CD4-positive, alpha-beta memory T cell (primary cell): ENCODE measurements at places on chromosomes 2 and 18. TPM values are rescaled to one million over a fixed set of nuclear protein-coding genes. Genes with fewer than 3 reads are reported as not detected.
A peak's percentile ranks its signal among the peaks of the same experiment; 100 is the strongest.

GRCh38 chr2:27960237-27960912 is 69.8 kb downstream of the BABAM2 start:
- peaks cover 54% of the 10 kb centered on the region for H3K4me1 ChIP-seq
- no peaks in the 10 kb centered on the region for H3K36me3 ChIP-seq
- peak; percentile 45 for DNase-seq
- H3K4me3 ChIP-seq = no peak overlapping the region
- no peak overlapping the region for H3K27ac ChIP-seq
- no peaks in the 10 kb centered on the region for H3K27me3 ChIP-seq

The CFC1 gene
- not detected for total RNA-seq

GRCh38 chr2:221372159-221372884 is 199.8 kb downstream of the EPHA4 start:
- H3K4me1 ChIP-seq = no peaks in the 10 kb centered on the region
- no peak overlapping the region for H3K27ac ChIP-seq
- H3K36me3 ChIP-seq = no peaks in the 10 kb centered on the region
- no peak overlapping the region for H3K4me3 ChIP-seq
- H3K27me3 ChIP-seq = no peaks in the 10 kb centered on the region

- H3K27me3 ChIP-seq = no peaks in the 10 kb centered on the region
- DNase-seq = no peak
- no peaks in the 10 kb centered on the region for H3K36me3 ChIP-seq
These were observed 153.6 kb downstream of the TDRD15 start for GRCh38 chr2:21277068-21278056.

The HOXD12 gene
- total RNA-seq = not detected

The VSNL1 gene
- not detected for total RNA-seq

DNA sequence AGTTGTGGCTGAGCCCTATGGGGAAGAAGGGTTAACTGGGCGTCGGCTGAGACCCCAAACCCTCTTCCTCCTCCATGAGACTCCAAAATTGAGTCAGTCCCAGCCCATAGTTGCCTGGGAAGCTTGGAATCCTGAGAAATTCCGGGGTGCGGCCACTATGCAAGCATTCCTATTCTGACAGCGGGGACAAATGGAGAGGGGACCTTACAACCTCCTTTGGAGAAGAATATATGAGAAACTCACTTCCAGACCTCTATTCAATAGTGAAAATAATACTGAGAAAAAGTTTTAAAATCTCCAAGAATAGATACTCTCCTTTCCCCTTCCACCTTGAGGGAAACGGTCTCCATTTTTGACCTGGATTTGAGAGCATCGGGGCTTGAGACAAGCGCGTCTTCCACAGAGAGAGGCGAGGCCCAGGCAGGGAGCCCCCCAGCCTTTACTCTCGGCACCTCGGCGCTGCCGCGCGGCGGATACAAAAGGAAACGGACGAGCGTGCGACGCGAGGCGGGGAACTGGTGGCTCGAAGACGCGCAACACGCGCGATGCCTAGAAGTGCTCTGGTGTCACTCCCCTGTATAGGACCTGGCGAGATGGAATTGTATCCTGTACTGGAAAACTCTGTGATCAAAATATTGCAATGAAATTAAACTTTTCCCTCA is 11.1 kb downstream of the NR4A2 start:
- peak overlapping the region; percentile 28 for H3K4me3 ChIP-seq
- no peaks in the 10 kb centered on the region for H3K36me3 ChIP-seq
- peak; percentile 40 for DNase-seq
- peaks cover 36% of the 10 kb centered on the region for H3K27me3 ChIP-seq
- H3K4me1 ChIP-seq = peaks cover 36% of the 10 kb centered on the region

- no peaks in the 10 kb centered on the region for H3K36me3 ChIP-seq
- H3K4me1 ChIP-seq = no peaks in the 10 kb centered on the region
- H3K4me3 ChIP-seq = no peak overlapping the region
- no peak for DNase-seq
- no peaks in the 10 kb centered on the region for H3K27me3 ChIP-seq
- H3K27ac ChIP-seq = no peak overlapping the region
These were observed 66.1 kb downstream of the CHN1 start for GRCh38 chr2:174939046-174939445.

GRCh38 chr18:62329691-62330454 is 4.8 kb downstream of the TNFRSF11A start:
- no peak overlapping the region for H3K4me3 ChIP-seq
- H3K4me1 ChIP-seq = peaks cover 14% of the 10 kb centered on the region
- H3K27ac ChIP-seq = no peak overlapping the region
- no peaks in the 10 kb centered on the region for H3K36me3 ChIP-seq
- DNase-seq = peak; percentile 9
- peaks cover 30% of the 10 kb centered on the region for H3K27me3 ChIP-seq

GRCh38 chr2:78290581-78291214 is 734.8 kb upstream of the REG3G start:
- no peak overlapping the region for H3K4me3 ChIP-seq
- no peaks in the 10 kb centered on the region for H3K36me3 ChIP-seq
- H3K27ac ChIP-seq = no peak overlapping the region

GRCh38 chr18:48607056-48607984 is 68.5 kb downstream of the CTIF start:
- no peak overlapping the region for H3K27ac ChIP-seq
- no peaks in the 10 kb centered on the region for H3K36me3 ChIP-seq
- no peak for DNase-seq
- no peaks in the 10 kb centered on the region for H3K27me3 ChIP-seq
- H3K4me1 ChIP-seq = no peaks in the 10 kb centered on the region

GRCh38 chr2:20796374-20796791 is 26.5 kb downstream of the LDAH start:
- no peaks in the 10 kb centered on the region for H3K4me1 ChIP-seq
- H3K27ac ChIP-seq = no peak overlapping the region
- no peaks in the 10 kb centered on the region for H3K27me3 ChIP-seq
- H3K36me3 ChIP-seq = no peaks in the 10 kb centered on the region

DNA sequence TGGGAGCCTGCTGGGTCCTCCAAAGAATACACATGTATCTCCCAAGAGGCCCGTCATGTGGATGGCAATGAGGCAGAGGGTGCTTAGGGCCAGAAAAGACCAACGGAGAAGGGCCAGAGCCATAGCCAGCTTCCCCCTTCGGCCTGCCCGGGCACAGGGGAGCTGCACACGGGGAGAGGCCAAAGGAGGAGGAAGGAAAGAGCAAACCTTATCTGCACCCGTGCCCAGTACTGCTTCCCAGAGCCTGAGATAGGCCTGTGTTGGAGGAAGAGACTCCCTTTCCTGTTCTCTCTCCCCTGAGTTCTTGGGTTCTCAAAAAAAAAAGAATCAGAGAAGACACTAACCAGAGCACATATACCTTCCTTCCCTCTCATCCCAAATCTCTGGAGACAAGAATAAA is 250.3 kb downstream of the ANAPC1 start:
- DNase-seq = no peak
- H3K27me3 ChIP-seq = no peaks in the 10 kb centered on the region
- H3K27ac ChIP-seq = no peak overlapping the region
- no peaks in the 10 kb centered on the region for H3K36me3 ChIP-seq
- peaks cover 10% of the 10 kb centered on the region for H3K4me1 ChIP-seq

DNA sequence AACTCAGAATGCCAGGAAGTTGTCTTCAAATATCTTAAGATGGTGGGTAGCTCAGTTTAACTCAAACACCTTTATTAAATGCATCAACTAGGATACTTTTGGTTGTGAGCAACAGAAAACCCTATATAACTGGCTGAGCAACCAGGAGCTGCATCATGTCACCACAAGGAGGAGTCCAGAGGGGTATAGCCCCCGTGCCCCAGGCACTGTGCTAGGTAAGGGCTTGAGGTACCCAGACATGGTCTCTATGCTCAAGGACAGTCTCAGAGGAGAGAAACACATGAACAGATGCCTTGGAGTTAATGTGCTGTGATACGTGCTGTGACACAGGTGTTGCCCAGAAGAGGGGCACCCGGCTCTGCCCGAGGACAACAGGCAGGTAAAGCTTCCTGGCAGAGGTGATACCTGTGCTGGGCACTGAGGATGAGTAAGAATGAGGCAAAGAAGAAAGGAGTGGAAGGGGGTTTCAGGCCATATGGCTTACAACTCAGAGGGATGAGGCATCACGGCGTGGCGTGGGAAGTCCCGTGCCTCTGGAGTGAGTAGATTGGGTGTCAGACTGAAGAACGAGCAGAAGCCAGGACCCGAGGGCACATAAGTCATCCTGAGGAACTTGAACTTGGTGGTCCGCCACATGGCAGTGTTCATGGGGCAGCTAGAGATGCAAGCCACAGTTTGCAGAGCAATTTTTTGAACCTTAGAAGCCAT is 32.0 kb upstream of the CAB39 start:
- H3K27me3 ChIP-seq = no peaks in the 10 kb centered on the region
- H3K4me1 ChIP-seq = peaks cover 12% of the 10 kb centered on the region
- H3K27ac ChIP-seq = no peak overlapping the region
- H3K36me3 ChIP-seq = no peaks in the 10 kb centered on the region

DNA sequence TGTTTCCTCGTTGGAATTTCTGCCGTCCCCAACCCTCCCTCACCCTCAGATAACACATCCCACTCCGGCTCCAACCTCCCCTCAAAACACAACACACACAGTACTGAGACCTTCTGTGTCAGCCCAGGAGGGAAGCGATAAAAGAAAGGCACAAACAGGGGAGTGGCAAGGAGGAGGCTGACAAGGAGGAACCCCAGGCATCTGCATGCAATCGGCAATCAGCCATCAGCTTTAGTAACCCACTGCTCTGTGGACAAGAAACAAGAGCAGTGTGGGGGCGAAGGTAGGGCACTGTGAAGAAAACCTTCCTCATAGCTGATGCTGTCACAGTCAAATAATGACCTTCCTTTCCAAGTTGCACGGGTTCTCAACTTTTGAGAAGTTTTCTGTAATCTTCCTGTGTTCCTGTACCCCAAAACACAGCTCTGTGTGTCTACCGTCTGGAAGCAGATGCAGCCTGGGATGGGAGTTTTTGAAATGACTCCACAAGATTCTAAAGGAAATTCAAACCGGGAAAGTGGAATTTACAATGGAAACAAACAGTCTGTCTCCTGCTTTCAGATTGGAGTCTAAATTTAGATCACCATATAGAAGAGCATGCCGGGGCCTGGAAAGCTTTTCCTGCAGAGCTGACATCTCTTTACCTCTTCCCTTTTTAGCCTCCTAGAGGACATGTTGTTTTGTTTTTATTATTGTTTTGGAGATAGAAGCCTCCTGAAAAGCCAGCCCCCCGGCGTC is 16.4 kb upstream of the LPIN2 start:
- H3K27ac ChIP-seq = no peak overlapping the region
- no peak for DNase-seq
- no peaks in the 10 kb centered on the region for H3K36me3 ChIP-seq
- H3K4me3 ChIP-seq = no peak overlapping the region
